NCI-H1092 (cell line): ENCODE measurements at places on chromosomes 3 and 15.

DNA sequence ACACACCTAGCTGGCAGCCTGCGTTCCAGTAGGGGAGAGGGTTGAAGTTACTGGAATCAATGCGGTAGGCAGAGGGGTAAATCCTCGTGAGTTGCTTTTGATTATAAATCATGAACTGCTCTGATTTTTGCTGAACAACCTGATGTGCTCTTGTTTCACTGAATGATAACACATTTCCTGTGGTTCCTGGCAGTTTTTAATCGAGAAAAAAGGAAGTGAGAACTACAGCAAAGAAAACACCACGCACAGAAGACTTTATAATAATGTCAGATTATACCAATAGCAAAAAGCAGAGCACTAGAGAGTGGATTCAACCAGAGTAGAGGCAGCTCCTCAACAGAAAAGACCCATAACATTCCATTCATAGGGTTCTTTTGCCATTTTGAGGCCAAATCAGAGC, 200.8 kb upstream of the STRIT1 start:
- DNase-seq: no peak

DNA sequence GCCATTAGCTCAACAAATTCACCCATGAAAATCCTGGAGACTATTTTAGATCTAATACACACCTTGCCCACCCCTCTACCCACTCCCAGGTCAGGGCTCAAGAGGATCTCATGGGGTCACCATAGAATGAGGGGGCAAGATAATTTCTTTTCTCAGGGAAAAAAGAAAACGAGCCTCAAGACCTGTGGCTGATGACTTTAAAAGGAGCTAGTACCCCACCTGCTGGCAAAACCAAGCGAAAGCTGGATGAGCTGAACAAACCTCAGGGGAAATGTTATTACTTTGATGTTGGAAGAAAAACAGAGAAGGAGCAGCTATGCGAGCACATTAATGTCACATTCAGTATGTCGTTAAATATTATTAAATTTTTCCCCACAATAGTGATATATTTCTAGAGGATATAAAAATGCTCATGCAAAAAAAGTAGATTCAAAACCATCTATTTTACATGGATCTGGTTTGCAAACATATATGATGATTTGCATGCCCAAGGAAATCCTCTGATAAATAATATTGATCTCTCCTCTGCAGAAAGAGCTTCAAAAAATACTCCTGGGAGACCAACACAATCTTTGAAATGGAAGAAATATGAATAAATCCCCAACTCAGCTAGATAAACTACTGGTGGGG, 37.7 kb downstream of the PLD1 start:
- DNase-seq: peak; percentile 37

- no peak for DNase-seq
Observed at GRCh38 chr3:36514171-36514570, 133.9 kb downstream of the STAC start.

GRCh38 chr15:56739964-56740640, 6.8 kb upstream of the ZNF280D start:
- no peak for DNase-seq

- peak; percentile 34 for DNase-seq
Observed at GRCh38 chr3:104596551-104596950, 770.2 kb upstream of the ALCAM start.

DNA sequence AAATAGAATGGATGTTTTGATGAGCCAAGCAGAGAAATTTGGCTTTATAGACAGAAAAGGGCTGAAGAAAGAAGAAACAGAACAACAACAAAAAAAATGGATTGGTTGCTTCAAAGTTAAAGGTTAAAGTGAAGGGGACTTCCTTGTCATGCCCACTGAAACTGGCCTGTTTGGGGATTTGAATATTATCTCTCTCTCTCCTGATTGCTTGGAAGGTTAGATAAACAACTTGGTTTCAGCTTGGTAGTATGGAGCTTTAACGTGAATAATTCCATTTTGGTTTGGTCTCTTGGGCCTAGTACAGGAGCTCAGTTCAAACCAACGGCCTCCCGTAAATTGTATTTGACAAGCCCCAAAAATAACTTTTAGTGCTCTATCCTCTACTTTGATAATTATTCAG, 70.8 kb upstream of the MBNL1 start:
- no peak for DNase-seq

- no peak for DNase-seq
Observed at GRCh38 chr3:66923969-66924368, 74.1 kb upstream of the KBTBD8 start.

DNA sequence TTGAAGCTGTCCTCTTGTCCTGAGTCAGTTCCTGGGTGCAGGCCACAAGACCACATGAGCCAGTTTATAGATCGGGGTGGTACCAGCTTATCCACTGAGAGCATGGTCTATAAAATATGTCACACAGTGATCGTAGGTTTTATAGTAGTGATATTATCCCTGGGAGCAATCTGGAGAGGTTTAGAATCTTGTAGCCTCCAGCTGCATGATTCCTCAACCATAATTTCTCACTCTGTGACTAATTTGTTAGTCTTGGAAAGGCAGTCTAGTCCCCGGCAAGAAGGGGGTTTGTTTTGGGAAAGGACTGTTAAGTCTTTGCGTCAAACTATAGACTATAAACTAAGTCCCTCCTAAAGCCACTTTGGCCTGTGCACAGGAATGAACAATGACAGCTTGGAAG, 693.0 kb upstream of the CADM2 start:
- DNase-seq: no peak

- no peak for DNase-seq
Observed at GRCh38 chr3:147958754-147959153, 549.6 kb downstream of the ZIC1 start.

GRCh38 chr3:123064914-123065313, 1.9 kb upstream of the PDIA5 start:
- DNase-seq: no peak

- no peak for DNase-seq
Observed at GRCh38 chr3:178275311-178275710, 260.9 kb upstream of the KCNMB2 start.

GRCh38 chr15:70778258-70779076, 15.1 kb upstream of the UACA start:
- no peak for DNase-seq

DNA sequence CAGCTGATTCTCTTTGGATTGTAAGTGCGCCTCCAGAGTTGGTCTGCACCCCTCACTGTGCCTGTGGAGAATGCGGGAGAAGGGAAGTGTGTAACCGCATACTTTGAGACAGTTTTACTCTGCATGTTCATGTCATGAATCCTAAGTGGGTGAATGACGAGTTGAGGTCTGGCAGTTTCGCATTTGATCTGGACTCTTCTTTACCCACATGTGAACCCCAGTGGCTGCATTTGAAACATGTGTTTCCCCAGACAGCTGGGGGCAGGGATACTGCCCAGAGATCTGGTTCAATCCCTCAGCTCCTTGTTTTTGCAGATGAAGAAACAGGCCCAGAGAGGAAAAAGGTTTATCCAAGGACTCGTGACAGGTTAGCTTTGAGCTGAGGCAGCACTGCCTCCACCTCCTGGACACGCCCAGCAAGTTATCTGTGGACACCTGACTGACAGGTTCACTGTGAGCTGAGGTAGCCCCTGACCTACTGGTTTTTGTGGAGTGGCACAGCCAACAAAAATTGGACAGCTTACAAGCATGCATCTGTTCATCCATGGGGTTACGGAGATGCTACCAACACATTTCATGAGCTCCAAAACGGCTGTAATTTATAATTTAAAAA, 207.3 kb downstream of the XXYLT1 start:
- no peak for DNase-seq

DNA sequence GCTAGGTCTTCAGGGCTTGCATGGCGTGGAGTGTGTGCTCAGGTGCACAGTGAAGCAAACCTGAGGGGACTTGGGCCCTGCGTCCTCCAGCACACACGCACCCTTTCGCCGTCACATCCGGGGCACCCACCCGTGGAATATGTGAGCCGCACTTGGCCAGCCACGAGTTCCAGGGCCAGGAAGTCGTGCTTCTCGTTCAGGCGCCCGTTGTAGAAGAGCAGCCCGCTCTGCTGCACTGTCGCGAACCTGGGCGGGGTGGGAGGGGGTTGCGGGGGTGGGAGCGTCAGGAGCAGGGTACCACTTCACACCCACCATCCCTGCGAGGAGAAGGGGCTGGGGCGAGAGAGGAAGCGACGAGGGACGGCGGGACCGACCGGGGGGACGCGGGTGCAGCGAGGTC, 7.1 kb downstream of the CELSR3 start:
- no peak for DNase-seq

DNA sequence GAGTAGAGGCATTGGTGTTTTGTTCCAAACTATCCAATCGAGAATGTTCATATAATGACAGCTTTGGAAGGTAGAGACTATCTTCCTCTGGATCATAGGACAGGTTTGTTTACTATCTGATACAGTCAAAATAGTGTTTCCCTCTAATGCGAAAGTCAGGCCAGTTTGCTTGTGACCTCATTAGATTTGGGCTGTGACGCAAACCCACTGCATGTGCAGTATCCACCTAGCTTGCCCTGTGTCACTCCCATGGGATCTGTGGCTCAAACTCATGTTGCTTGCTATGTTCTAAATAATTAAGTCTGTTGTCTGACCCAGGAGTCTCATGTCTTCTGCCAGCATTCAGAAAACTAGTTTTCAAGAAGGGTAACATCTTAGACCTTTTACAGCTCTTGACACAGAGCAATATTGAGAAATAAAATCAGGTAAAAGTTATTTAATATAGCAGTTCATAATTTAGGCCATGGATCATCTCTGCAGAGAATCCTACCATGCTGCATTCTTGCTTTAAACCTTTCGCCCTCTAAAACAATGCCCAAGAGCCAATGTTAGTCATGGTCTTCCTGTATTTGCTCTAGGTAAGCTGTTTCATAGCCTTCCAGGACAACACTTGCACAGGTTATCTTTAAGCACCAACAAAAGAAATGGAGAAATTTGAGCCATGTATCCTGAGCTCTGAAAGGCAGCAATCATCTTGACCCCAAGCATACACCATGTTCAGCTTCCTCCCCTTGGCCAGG, 26.4 kb downstream of the NIT2 start:
- no peak for DNase-seq

- DNase-seq: no peak
Observed at GRCh38 chr15:62348118-62348517, 183.0 kb upstream of the C2CD4B start.

- peak; percentile 28 for DNase-seq
Observed at GRCh38 chr15:64597477-64597822, 137.1 kb downstream of the ZNF609 start.

DNA sequence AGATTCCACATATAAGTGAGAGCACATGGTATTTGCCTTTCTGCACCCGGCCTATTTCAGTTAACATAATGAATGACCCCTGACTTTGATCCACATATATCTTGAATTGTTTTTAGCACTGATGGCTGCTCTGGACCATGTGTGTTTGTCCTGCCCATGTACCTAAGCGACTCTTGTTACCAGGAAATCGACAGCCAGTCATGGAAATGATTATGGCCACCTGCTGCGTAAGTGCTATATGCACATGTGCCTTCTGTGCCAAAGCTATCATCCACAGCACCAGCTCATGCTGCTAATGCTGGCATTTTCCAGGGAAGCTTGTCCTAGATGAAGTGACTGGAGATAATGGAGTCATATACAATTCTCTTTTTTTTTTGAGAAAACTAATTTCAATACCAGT, 103.7 kb downstream of the PEX5L start:
- DNase-seq: peak; percentile 90

- DNase-seq: no peak
Observed at GRCh38 chr15:51759557-51760070, 8.2 kb downstream of the TMOD2 start.

DNA sequence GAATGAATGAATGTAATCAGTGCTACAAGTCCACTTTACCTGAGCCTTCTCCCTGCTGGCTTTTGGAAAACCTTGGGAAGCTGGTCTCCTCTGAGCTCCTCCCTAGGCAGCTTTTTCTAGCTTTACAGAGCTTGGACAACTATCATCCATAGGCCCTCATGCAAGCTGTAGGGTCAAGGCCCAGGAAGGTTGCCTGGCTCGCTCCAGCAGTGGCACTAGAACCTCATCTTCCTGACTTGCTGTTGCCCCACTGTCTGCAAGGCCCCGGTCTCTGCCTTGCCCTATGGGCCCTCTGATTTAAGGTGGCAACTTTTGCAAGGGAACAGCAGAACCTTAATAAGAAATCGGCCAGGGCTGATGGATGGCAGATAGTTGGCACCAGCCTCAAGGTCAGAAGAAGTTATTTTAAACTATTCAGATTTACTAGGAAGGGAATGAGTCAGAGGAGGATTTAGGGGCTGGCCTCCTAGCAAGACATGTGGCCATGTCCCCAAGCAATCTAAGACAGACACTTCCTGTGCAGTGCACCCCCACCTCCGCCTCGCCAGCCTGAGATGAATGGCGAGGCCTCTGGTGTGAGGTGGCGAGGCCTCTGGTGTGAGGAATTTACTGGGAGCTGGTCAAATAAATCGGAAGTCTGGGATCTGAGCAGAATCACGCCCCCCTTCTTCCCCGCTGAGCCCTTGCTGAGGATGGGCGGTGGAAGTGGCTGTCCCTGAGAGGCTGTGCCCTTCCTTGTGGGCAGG, 180.8 kb downstream of the MEGF11 start:
- DNase-seq: no peak

DNA sequence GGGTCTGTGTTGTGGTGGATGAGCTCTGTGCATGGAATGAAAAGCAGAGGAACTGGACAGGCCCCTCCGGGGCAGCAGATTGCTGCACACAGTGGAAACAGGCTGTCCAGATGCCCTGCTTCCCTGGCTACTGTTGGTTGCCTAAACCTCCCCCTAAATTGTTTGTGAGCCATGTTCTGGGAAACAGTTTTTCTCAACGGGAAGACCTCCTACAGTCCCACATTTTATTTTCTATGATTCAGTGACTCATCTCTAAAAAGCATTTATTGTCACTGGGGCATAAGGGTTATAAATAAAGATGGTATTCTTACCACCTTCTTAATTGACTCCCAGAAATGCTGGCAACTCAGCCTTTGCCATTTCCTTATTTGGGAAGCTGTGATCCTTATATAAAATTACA, 20.3 kb upstream of the PTPN9 start:
- DNase-seq: no peak

GRCh38 chr3:77053795-77054194, 13.9 kb downstream of the ROBO2 start:
- no peak for DNase-seq

GRCh38 chr3:128277378-128278069, 124.2 kb downstream of the EEFSEC start:
- DNase-seq: no peak

DNA sequence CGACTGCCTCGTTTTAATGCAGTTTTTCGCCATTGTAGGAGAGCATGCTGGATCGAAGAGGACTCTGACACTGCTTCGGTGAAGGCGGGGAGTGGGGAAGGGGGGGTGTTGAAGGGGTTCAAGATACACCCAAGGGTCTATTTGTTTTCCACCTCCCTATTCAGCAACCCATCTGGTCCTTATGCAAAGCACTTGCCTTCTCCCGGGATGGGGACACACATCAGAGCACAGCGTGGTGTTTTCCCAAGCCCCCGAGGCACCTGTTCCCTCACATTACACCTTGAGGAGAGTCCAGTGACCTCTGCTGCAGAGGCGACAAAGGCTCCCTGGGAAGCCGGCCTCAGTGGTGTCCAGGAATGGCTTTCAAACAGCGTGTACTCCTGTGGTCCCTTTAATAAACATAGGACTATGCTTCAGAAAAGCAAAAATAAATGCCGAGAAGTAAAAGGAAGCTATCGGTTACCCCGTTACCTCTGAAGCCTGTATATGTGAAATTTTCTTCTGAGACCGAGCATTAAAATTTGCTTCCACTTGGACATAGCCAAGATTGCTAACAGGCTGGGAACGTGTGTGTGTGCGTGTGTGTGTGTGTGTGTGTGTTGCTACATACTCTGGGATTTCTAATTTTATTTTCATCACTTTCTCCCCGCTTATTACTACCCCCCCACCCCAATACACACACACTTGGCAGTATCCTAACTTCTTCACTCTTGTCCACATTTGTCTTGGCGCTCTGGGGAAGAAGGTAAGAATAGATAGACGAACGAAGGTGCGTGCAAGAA, 53.2 kb downstream of the CCDC54 start:
- no peak for DNase-seq
